ENCODE measurements at places on chromosomes 6 and 20.

GRCh38 chr20:20021835-20022234 is 4.7 kb downstream of the NAA20 start:
- DNase-seq: no peak

DNA sequence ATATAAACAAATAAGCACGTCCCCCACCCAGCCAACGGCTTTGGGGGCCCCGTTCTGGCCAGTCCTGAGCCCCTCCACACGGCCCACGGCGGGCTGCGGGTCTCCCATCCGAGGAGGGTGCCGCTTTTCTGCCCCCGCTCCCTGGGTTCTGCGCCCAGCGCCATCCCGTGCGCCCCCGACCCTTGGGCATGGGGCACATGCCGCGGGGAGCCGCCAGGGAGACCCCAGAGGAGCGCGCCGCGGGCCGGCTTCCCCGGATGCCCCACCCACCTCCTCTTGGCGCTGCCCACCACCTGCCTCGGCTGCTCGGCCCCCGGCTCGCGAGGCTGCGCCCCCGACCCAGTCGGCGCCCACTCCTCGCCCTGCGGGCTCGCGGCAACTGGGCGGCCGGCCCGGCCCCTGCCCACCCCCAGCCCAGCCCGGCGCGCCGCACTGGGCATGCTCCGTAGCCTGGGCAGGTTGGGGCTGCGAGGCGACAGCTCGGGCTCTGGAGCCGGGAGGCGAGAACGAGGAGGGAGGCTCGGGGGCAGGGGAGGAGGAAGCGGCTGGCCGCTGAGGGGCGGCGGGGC is 570 bp upstream of the PLCB4 start:
- no peak for DNase-seq

DNA sequence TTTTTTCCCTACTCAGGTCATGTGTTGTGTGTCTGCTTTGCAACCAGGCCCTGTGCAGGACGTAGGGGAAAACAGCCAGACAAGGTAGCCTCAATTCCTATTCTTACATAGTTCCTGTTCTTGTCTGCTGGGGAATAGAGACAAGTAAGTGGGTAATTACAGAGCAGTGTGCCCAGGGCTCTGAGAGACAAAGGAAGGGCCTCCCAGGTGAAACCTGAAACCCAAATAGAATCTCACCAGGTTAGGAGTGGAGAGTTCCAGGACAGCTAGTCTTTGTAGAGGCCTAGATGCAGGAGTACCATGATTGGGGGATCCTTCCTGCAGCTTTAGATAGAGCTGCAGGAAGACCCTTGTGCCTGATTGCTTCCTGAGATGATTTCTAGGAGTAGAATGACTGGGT is 48.4 kb downstream of the DHX35 start:
- DNase-seq: no peak

DNA sequence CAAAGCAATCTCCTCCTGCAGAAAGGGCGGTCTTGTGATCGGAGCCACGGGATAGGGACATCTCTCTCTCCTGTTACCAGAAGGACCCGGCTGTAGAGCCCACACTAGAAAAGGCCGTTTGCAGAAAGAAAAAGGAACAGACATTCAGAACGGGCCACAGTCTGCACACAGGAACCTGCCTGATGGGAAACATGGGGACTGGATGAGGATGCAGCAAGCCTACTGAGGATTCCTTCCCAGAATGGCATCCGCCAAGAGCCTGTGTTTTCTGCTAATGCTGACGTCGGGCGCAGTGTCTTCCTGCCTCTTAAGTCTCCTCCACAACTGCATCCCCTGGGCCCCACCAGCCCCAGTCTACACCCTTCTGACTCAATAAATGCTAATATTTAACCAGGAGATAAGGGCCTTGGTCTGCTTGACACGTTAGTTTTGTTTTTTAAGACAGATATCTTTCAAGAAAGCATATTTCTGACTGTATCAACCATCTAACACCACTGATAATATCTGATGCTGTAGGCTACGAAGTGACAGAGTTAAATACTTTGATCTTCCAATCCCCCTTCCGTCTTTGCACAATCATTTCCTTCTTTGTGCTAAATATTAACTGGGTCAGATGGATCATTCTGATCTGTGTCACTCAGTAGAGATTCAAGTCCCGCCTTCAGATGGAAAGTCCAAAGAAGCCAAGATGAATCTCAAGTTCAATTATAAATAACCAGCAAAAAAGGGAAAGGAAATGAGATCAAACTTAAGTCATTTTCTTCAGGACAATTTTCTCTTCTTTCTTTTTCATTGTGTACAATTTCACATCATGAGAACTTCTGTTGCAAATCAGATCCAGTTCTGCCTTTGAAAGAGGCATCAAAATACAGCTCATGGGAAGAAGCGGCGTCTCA is 20.7 kb downstream of the FAM50B start:
- DNase-seq: no peak

DNA sequence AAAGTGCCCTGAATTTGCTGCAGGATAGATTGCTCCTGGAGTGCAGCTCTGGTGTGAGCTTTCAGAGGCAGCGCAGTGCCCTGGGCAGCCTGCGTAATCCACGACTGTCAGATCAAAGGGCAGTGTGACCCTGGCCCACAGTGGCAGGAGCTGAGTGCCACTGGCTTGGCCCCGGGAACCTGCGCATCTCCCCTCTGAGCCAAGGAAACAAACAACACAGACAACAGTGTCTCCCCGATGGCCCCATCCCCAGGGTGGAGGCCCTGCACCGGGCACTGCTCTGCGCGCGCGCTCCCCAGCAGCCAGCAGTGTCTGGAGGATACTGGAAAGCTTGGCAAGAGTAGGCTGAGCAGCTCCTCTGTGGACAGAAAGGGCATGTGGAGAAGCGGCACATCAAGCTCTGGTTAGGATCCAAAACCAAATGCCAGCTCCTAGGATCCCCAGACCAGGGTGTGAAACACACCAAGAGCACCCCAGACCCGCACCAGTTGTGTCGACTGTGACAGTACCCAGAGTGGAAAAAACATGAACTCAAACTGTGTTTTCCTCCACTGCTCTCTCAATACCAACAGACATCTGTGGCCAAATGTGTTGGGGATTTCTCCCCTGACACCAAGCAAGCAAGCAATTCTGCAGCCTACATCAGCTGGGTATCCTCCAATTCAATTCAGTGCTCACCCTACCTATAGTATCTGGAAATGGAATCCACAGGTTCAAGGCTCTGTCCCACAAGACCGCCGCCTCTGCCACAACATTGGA is 26.7 kb downstream of the RBCK1 start:
- no peak for DNase-seq

GRCh38 chr6:21022343-21023107 is 488.3 kb downstream of the CDKAL1 start:
- DNase-seq: no peak

DNA sequence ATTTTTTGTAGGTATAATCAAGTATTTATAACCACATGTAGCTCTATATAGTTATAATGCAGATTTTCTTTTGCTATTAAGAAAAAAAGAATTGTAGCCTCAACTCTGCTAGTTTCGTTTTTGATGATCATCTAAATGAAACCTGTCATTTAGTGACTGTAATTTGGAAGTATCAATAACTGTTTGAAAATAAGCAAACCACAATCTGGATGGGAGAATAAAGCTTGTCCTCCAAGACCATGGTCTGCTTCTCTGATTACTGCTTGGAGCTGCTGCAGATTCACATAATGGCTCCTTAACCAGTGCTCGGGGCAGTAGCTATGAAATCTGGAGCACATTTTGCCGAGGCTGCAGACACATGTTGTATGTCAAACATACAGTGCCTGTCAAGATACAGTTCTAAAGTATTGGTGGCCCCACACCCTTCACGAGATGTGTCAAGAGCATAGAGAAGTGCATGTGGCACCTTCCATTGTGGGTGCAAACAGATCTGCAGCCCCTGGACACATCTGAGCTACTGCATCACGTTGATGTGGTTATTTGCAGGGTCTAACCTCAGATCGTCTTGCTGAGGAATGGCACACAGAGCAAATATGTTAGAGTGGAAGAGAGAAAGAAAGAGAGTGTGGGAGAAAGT is 255.7 kb upstream of the SUPT3H start:
- DNase-seq: no peak

- DNase-seq: no peak
These were observed 206.2 kb downstream of the HIVEP2 start for GRCh38 chr6:142738731-142739130.

GRCh38 chr20:50013976-50014375 is 31.2 kb downstream of the SNAI1 start:
- DNase-seq: no peak

DNA sequence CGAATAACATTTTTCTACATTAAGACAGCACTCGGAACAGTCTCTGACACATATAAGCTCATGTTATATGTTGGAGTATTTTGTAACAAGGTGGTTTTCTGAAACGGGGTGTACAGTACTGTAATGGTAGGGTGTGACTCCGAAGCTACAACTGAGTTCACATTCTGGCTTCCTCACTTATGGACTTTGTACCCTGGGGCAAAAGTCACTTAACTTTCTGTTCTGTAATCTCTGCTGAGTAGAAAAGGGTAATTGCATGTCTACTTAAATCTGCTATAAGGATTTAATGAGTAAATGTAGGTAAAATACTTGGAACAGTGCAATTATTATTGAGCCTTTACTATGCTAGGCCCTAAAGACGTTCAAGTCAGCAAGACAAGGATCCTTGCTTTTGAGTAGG is 4.7 kb upstream of the LTV1 start:
- DNase-seq: no peak

- no peak for DNase-seq
These were observed 65.5 kb upstream of the CLVS2 start for GRCh38 chr6:122930252-122931180.

Measured in AML-193 (cell line).